ENCODE measurements at places on chromosomes 3 and 15.

DNA sequence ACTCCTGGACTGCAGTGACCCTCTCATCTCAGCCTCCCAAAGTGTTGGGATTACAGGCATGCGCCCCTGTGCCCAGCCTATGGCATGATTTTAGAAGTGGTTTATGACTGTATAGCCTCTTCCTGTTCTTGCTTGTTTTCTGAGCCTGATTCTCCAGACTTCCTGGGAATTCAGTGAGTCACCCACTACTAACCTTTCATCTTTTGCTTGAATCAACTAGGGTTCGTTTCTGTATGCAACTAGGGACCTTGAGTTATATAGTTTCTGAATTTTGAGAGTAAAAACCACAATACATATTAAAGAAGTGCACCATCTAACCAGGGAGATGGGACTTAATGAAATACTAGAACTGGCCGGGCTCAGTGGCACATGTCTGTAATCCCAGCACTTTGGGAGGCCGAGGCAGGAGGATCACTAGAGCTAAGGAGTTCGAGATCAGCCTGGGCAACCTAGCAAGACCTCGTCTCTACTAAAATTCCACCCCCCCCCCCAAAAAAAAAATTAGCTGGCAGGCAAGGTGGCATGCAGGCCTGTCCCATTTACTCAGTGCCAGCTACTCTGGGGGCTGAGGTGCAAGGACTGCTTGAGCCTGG lies 76.0 kb downstream of the ZNF609 start:
- peak; percentile 42 for DNase-seq

GRCh38 chr3:16242177-16242576 lies 22.6 kb downstream of the DPH3 start:
- DNase-seq, result no peak

- DNase-seq, result no peak
These were observed 411 bp upstream of the EIF2B5 start for GRCh38 chr3:184134746-184135148.

DNA sequence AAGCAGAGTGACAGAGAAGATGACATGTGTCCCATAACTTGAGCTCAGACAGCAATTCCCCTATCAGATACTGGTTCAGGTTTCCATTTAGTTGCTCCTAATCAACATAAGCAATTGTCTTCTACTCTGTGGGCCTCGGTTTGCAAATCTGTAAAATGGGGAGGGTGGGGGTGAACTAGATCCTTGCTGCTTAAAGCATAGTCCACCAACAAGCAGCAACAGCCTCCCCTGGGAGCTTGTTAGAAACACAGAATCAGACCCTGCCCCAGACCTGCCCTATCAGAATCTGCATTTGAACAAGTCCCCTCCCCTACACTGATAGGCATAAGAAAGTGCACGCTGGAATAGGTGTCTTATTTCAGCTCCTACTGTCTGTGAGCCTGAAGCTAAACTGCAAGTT lies 87.8 kb downstream of the CEMIP start:
- no peak for DNase-seq

GRCh38 chr3:66485291-66485968 lies 15.4 kb downstream of the LRIG1 start:
- DNase-seq, result no peak

DNA sequence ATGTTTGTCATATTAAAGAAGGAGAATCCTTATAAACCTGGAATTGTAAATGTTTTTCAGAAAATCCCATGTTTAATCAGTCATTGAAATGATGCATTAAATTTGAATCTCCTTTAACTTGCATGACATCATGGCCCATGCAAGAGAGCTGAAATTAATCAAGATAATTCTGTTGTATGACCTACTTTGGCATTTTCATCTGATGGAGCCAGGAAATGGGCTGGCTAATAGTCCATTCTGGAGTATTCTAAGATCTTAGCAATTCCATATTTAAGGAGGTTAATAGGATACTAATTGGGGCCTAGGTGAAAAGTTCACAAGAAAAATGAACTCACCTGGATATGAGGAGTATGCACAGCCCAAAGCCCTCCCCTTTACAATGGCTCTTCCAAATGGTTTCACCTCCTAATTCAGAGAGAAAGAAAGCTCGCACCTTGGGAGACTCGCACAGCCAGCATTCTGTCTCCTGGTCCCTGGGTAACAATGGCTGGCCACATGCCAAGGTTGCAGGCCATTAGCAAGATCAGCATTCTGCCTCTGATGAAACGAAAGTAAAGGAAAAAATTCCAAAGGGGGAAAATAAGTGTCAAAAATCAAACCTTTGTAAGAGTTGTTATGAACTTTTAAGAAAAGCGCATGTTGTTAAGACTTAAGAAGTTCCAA lies 786.4 kb downstream of the MCTP2 start:
- no peak for DNase-seq

- DNase-seq, result no peak
These were observed 120.9 kb downstream of the ZMAT3 start for GRCh38 chr3:178950676-178951075.

GRCh38 chr3:29683018-29683993 lies 402.4 kb downstream of the RBMS3 start:
- no peak for DNase-seq

- no peak for DNase-seq
These were observed 21.3 kb downstream of the HOMER2 start for GRCh38 chr15:82931221-82931620.

- DNase-seq, result no peak
These were observed 9.7 kb downstream of the ITIH4 start for GRCh38 chr3:52820736-52821135.

DNA sequence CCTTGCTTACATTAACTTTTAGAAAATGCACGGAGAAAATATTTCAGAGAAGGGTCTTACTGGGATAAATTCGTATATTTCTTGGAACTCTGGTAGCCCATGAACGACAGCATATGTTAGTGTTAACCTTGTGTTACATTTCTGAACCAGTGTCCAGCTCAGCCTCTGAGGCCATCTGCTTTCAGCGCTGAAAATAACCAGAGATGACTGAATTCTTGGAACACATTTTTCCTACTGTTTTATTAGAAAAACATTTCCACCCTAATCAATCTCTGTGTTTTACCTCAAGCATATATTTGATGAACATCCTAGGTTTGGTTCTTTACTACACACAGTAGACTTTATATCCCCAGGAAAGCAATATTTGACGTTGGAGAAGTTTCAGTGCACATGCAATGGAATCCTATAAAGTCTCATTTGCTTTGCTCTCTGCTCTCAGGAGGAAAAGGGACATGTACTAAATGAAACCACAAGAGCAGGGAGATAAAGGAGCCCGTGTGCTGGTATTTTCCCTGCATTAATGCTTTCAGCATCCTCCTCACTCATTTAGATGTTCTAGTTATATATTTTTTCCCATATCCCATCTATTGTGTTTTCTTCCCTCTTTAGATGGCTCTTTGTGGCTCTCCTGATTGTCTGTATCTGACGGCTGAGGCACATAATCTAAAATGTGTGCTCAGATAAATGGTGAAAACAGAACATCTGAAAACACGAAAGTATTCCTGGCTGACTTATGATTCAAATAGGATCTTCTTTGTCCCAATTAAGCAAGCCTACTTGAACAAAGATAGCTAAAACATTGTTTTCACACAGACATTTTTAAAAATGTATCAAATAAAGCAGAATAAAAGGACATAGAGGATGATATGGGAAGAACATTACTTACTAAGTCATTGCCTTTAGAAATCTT lies 151.7 kb upstream of the KCNMB2 start:
- no peak for DNase-seq

GRCh38 chr3:32708672-32709283 lies 23.8 kb downstream of the CNOT10 start:
- no peak for DNase-seq

- DNase-seq, result no peak
These were observed 163.1 kb downstream of the FMN1 start for GRCh38 chr15:33031324-33031821.

DNA sequence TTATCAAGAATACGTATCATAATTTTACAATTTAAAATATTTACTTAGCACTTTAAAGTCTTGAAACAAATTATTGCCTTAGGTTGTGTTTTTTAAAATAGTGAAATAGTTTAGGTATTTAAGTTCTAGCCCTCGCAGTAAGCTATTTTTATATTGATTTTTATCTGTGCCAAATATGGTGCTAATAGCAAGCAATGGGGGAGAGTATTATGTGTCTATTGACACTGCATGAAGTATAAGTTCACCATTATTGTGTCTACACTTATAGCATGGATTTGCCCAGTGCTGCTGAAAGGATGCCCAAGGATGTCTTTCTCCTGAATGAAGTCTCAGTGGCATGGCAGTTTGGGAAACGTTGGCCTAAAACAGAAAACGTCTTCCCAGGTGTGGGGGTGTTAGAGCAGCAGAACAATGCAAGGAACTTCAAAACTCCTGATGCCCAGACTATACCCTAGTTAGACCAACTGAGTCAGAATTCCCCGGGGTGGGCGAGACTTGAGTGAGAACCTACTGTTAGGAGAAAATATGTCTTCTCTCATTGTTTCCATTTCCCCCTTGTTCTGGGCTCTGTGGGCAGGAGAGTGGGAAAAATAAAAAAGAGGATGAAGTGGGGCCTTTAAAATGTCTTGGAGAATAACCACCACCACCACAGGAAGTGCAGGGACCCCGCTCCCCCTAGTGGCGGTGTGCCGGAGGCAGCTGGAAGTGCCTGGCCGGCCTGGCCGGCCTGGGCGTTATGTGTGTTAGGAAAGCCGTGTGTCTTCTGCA lies 104.2 kb upstream of the SLC7A14 start:
- no peak for DNase-seq

GRCh38 chr3:114562557-114562956 lies 268.7 kb downstream of the TIGIT start:
- DNase-seq, result no peak

- DNase-seq, result no peak
These were observed 2.8 kb downstream of the OCA2 start for GRCh38 chr15:28096411-28096669.
